ENCODE measurements at places on chromosomes 7 and 10.

GRCh38 chr7:115260381-115260780 is 338.5 kb downstream of the MDFIC start:
- DNase-seq: peak; percentile 26

DNA sequence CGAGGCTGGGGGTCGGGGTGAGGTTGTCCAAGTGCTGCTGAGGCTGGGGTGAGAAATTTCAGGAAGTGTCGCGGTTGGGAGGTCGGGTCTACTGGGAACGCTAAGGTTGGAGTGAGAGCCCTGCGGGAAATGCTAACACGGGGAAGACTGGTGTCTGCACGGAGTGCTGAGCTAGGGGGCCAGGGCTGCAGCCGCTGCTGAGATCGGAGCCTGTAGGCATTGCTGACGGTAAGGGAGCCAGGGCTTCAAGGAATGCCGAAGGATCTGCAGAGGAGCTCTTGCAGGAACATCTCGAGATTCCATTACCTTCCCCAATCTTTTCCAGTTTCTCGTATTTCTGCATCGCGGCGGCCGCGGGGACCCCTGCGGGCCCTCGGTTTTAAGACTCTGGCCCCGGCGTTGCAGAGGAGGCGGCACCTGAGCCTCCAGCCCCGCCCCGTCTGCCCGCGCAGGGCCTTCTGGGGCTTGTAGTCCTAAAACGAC is at the start of gene CDK5:
Gene CDK5 (minus strand): TSS at position 392 of the 483 bp plus-strand sequence. CDS start 49 bp downstream, at position 343.
- DNase-seq: no peak

DNA sequence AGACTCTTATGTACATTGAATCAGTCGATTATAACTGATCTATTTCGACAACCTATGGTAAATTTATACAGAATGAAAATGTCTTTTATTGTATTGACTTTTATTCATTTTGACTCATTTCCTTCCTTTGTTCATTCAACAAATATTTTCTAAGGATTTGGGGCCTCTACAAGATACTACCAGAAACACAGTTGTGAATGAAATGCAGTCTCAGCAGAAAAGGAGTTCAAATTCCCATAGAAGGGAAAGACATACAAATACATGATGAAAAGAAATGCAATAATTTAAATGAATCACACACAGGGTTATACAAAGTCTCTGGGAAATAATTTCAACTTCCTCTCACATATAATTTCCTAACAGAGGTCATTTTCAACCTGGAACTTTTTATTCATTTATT is 134.0 kb upstream of the SEMA3A start:
- no peak for DNase-seq

GRCh38 chr7:16805441-16805840 is 642 bp upstream of the AGR2 start:
- no peak for DNase-seq

DNA sequence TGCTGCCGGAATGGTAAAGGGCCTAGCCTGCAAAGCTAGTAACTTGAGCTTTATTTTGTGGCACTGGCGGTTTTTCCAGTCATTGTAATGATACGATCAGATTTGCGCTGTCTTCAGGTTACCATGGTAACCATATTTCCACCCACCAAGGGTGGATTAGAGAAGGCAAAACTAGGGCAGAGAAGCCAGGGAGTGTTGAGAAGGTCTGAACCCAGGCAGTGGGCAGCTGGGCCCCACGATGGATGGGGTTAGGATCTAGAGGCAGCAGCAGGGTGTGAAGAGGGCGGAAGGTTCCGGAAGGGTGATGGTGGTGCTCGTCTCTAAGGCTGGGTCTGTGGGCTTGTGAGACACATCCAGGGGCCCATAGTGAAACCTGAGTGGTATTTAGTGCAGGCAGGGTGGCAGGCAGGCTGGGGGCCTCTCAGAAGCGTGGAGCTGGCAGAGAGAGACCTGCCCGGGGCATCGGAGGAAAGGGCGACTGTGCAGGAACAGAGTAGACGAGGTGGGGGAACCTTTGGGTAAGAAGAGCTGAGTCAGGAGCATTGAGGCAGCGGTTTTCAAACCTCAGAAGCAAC is 87.9 kb upstream of the GTF2I start:
- DNase-seq: no peak

DNA sequence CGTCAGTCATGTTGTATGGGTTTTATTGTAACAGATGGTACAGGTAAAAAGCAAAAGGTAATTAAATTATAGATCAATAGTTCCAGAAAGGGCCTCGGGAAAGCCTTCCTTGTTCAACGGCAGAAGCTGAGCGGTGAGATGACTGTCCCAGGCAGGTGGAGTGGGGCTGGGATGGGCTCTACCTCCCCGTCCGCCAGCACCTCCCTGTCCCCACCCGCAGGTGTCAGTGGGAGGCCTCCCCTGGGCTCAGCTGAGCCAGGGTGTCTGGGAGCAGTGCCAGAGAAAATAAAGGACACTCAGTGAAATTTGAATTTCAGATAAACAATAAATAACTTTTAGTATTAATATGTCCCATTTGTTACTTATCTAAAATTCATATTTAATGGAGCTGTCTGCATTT is 58.9 kb downstream of the CLRN3 start:
- DNase-seq: no peak

DNA sequence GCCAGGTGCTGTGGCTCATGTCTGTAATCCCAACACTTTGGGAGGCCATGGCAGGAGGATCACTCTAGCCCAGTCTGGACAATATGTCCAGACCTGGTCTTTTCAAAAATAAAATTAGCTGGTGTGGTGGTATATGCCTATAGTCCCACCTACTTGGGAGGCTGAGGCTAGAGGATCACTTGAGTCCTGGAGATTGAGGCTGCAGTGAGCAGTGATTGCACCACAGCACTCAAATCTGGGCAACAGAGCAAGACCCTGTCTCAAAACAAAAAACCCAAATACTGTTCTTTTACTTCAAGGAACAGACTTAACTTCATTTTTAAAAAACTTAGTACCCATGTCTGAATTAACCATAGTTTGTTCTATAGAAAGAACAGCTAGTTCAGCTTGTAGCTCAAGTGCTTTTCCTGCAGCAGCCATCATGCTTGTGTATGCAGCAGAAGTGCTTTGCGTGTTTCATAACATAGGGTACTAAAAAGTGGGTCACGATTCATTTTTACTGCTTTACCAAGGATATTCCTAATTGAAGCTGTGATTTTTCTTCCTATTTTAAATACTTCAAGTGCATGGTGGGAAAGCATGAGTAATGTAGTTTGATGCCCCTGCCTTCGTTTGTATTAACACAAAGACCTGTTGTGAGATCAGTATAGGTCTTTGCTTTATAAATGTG is 5.9 kb downstream of the EIF4H start:
- DNase-seq: no peak

GRCh38 chr10:126684171-126684745 is 13.8 kb upstream of the C10orf90 start:
- no peak for DNase-seq

- peak; percentile 70 for DNase-seq
Observed at GRCh38 chr10:116787893-116788665, 45.7 kb upstream of the HSPA12A start.

All from fibroblast of skin of back (primary cell).